ENCODE measurements at places on chromosomes 16 and 17.

GRCh38 chr16:8075271-8075670 lies 515.0 kb downstream of the TMEM114 start:
- DNase-seq, result no peak

DNA sequence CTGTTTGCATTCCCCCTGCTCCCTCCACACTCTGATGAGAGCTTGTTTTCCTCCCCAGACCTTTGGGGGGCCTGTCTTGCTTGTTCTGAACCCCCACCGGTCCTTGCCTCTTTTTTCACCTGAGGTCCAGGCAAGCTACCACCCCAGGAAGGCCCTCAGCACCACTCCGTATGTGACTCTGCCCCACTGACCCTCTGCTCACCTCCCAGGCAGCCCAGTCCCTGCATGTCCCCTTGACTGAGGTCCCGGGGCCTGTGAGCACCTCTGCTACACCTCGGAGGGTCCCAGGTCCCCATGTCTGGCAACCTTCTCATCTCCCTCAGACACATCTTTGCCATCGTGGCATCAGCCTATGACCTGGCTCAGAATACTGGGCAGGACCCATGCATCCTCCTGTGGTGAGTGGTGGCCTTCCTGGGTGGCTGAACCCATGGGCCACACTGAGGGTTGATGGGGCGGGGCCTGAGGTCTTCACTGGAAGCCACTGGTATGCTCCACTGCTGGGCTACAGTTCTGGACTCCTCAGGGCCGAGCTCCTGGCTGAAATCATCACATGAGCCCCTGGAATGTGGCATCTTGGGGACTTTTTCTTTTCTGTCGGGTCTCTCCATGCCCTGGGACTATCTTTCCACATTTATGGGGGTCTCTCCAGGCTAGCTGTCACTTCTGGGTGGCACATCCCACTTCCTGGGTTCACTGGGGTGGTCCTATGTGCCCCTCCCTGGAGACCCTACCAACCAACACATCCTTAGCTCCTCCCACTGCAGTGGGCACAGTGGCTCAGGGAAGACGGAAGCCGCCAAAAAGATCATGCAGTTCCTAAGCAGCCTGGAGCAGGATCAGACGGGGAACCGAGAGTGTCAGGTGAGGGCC lies 3.5 kb downstream of the MYO15B start:
- no peak for DNase-seq

- DNase-seq, result no peak
Observed at GRCh38 chr16:24282141-24282540, 26.0 kb downstream of the CACNG3 start.

DNA sequence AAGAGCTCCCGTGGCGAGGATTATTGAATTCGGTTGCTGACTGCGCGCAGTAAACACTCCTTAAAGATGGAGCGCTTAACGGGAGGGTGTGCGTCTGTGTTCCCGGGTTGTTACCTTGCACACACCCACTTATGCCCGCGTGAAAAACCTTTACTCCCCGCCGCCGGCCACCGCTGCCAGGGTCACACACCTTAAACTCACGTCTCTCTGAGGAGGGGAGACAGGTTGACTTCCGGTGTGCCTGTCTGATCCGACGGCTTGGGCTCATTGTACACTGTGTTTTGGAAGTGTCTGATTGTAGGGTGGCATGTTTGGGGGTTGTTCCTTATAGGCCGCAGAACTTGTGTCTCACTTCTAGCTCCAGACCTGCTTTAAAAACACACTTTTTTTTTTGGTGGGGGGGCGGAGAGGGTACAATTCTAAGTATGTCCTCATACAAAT lies 66.8 kb downstream of the KPNA2 start:
- no peak for DNase-seq

DNA sequence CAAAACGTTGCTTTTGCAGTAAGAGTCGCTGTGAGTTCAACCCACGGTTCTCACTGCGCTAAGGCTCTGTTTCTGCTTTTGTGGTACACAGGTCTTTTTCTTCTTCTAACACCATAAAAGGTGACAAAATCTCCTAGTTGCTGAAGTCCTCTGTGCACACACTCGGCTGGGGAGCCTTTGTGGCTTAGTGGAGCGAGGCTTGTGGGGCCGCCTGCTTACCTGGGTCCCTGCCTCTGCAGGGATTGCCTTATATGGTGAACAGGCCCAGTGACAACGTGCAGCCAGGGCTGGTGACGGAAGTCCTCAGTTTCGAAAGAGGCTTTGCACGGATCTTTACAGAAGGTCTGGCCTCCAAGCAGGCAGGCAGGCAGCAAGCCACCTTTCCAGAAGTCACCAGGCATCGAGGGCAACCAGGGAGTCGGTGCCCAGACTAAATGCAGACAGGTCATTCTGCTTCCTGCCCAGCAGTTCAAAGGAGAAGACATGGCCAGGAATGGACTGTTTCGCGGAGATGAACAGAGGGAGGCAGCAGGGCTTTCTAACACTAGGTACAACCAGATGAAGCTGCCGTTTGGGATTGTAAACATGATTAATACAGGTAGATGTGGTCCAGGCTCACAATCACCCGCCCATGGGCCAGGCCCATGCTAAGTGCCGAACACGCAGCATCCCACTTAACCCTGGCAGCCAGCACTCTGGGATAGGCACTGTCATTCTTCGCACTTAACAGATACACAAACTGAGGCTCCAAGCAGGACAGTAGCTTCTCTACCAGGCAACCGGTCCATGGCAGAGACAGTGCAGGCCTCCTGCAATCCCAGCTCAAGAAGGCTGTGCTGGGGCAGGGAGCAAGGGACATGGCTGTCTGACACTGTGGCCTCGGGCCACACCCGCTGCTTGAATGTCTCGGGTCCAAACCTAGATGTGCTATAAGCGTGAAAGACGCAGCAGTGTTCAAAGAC lies 10.7 kb upstream of the MEAK7 start:
- DNase-seq, result no peak

GRCh38 chr16:73956587-73957494 lies 339.8 kb upstream of the PSMD7 start:
- DNase-seq, result no peak

- no peak for DNase-seq
Observed at GRCh38 chr16:14369734-14370598, 260.1 kb downstream of the PARN start.

DNA sequence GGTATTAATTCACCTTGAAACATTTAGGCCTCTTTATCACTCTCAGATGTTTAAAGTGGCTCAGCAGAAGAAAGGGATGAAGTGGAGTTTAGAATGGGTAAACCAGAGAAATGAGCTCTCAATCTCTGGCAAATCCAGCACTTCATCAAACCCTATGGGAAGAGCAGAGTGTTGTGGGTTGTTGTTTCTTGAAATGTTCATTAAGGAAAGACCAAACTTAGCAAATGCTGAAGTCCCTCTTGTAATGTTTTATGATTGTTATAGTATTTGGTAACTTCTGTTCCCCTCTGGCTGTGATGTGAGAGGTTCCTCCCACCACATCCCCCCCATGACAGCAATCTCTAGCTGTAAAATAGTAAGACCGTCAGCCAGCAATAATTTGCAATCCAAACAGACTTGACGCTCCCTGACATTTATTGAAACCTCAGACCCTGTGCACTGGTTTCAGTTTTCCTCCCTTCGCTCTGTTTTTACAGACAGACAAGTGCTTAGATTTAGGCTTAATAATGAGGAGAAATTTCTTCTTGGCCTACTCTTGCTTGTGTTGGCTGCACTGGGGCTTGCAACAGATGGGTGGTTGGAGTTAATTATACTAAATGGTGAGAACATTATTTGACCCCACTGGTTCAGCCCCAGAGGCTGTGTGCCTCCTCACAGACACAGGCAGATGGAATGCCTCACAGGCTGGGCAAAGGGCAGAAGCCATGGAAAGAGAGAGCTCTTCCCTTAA lies 609.4 kb upstream of the SOX9 start:
- DNase-seq, result peak; percentile 28

DNA sequence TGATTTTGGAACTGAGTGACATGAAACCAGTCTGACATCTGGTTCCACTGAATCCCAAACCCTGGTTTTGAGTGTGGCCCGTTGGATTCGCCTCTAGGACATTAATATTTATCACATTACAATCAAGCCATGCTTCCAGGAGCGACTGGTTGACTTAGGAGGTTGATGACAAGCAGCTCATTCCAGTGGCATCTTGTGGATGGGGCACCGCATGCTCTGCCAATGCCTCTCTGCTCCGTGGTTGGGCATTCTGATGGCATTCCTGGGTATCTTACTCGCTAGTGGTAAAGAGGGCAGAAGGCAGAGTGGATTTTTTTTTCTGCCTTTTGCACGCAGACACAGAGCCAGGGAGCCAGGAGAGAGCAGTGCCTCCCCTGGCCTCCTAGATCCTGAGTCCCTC lies 31.4 kb downstream of the CACNG4 start:
- no peak for DNase-seq

GRCh38 chr17:75277664-75278071 lies 6.6 kb upstream of the MIF4GD start:
- DNase-seq, result no peak

GRCh38 chr16:11609474-11610120 lies 22.9 kb upstream of the LITAF start:
- no peak for DNase-seq

DNA sequence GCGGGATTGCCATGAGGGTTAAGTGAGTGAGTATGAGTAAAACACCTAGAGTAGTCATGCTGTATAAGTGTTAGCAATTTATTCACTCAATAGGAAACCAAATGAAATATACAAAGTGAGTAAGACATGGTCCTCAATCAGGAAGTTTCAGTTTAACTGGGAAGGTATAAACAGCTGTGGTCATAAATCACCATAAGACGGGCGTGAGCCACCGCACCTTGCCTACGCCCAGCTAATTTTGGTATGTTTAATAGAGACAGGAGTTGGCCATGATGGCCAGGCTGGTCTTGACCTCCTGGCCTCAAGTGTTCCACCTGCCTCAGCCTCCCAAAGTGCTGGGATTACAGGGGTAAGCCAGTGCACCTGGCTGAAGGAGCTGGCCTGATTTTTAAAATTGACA lies 27.0 kb downstream of the RNF135 start:
- DNase-seq, result no peak

GRCh38 chr17:37640015-37640414 lies 3.2 kb downstream of the DDX52 start:
- DNase-seq, result no peak

DNA sequence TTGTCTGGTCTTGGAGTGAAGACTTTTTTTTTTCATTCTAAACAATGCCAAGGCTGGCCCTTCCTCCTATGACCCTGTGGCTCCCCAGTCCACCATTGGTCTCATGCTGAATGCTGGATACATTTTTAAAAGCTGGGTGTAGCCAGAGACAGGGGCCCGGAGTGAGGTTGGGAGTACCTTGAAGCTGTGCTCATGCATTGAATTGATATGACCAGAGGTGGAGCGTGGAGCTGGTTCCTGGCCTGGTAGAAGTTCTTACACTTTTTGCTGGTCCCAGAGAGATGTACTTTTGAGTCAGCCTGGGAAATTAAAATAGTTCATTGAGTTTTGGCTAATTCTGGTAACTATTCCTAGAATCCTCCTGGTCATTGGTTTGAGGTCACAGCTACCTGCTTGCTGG lies 83.6 kb downstream of the CMIP start:
- DNase-seq, result no peak

GRCh38 chr17:16363749-16364536 lies 10.7 kb upstream of the CENPV start:
- peak; percentile 32 for DNase-seq

DNA sequence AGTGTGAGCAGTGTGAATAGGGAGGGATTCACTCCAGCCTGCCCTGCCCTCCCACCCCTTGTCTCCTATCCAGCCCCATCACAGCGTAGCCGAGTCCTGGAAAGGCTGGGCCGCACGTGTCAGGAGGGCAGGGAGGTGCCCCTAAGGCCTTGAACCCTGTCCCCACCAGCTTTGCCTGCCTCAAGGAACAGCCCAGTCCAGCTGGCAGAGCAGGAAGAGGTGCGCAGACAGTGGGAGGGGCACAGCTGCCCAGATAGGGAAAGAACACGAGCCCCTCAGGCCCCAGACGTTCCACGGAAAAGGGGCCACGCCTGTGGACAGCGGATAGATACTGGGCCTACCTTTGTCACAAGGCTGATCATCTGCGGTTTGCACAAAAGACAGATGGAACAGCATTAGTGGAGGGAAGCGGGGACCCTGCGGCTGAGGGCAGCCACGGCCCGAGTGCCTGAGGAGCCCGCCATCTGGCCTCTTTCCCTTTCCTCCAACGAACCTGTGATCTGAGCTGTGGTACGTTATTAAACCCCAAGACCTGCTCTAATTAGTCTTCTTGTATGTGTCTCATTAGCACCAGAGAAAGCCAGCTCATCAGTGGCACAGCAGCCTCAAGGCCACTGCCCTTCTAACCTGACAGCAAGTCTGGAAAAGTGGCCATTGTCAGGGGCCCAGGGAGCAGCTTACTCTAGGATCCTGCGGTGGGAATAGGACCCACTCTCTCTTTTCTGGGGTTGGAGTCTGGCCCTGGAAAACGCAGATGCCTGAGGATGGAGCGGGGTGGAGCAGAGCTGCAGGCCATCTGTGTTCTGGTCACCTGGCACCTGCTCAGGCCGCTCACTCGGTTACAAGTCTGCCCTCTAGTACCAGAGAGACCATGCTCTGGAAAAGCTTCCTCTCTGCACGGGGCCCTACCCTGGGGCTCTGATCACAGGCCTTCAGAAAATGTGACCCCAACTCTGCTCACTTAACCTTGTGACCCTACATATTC lies 16.3 kb downstream of the MPP3 start:
- DNase-seq, result no peak

DNA sequence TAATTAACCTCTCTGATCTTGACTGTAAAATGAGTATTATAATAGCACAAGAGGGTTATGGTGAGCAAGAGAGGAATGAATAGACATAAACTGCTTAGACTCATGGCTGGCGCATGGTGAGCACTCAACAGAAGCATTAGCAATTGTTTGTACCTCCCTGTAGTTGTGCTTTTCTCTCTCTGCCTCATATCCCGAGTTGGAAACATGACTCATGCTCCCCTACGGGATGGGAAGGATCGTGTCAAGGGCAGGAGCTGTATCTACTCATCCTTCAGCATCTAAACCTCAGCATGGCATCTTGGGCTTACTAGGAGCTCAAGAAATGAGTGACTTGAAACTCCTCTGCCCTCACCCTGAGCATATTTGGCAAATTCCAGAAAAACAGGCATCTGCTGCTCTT lies 299.6 kb downstream of the MAP2K4 start:
- DNase-seq, result no peak

DNA sequence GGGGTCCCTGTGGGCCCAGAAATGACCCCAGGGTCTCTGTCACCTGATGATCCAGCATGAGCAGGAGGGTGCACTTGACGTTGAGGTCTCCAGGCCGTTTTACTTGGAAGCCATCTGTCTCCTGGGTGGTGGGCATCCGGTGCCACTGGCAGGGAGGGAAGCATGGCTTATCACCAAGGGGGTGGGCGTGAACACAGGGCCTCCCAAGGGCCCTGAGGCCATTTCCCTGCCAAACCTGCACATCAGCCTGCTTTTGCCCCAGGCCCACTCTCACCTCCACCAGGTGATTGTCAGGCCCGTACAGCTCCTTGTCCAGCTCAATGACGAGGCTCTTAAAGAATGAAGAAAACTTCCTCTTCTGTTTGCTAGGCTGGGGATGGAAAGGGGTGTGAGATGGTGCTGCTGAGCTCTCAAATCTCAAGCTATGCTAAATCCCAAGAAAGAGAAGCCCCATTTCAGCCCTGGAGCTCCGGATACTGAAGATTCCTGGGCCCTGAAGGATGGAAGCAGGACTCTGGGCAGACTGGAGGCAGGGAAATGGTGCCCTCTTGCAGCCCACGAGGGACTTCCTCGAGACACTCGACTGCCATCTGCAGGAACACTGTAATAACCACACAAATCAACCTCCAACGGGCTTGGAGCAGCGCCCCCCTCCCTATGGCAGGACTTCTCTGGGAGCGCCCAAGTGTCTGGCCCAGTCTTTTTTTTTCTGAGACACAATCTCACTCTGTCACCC lies 7.1 kb upstream of the FTSJ3 start:
- no peak for DNase-seq

Data from NCI-H1436 treated with DMSO at 0.1 percent for 48 hours (cell line).